Non-pigmented ciliary epithelial cell (primary cell): ENCODE measurements at places on chromosomes 2 and 18.

DNA sequence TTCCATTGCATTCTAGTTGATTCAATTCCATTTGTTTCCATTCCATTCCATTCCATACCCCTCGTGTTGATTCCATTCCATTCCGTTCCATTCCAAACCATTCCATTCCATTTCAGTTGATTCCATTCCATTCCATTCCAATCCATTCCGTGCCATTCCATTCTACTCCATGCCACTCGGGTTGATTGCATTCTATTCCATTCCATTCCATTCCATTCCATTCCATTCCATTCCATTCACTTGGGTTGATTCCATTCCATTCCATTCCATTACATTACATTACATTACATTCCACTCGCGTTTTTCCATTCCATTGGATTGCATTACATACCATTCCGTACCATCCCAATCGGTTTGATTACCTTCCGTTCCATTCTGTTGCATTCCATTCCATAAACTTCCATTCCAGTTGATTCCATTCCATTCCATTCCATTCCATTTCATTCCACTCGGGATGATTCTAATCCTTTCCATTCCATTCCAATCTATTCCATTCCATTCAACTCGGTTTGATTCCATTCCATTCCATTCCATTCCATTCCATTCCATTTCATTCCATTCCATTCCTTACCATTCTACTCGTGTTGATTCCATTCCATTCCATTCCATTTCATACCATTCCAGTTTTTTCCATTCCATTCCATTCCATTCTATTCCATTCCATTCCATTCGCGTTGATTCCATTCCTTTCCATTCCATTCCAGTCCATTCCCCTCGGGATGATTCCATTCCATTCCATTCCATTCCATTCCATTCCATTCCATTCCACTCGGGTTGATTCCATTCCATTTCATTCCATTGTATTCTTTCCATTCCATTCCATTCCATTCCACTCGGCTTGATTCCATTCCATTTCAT is 1140.4 kb downstream of the RPIA start:
- no peak for DNase-seq

DNA sequence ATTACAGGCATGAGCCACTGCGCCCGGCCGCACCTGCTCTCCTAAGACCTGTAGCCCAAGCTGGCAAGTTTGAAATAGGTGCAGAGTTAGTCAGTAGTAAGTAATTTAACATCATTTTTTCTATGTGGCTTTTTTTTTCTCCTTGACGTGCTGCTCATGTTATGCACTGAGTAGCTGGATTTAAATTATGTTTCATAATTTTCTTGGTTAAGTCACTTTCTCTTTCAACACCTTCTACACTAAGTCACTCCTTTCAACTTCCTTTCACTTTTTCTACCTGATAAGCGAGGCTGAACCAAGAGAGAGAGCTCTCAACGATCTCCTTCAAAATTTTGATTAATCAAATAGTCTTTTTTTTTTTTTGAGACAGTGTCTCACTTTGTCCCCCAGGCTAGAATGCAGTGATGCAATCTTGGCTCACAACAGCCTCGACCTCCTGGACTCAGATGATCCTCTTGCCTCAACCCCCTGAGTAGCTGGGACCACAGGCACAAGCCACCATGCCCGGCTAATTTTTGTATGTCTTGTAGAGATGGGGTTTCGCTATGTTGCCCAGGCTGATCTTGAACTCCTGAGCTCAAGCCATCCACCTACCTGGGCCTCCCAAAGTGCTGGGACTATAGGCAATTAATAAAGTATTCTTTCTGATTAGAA is 13.1 kb downstream of the CASP8 start:
- no peak for DNase-seq

DNA sequence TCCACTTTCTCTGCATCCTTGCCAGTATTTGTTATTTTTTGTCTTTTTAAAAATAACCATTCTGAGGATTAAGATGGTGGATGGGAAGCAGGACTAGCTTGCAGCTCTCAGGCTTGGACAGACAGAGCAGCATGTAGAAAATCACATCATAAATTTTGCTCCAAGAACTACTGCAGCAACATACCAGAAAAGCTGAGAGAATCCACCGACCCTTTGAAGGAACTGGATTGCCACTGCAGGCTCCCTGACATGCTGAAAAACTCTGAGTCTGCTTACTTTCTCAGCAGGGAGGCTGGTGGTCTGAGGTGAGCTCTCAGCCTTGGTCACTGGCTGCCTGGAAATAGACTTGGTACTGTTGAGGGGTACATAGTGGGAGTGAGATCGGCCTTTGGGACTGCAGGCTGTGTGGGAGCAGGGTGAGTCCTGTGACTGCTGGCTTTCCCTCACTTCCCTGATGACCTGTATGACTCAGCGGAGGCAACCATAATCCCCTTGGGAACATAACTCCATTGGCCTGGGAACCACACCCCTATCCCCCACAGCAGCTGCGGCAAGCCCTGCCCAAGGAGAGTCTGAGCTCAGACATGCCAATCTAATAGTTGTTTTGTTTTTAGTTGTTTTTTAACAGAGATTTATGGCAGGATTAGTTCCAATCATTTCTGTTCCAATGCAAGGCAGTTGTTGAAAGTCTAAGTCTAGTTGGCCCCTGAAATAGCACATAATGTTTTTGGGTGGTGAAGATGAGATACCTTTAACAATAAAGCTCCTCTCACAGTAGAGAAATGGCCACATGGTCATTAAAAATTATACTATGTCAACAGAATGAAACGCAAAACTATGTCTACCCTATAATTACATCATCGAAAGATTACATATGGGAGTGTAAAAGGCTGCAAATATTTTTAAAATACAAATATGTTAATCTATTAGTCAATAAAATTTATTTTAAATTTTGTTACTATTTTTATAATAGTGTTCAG is 414.2 kb upstream of the CHAC2 start:
- peak; percentile 19 for DNase-seq

DNA sequence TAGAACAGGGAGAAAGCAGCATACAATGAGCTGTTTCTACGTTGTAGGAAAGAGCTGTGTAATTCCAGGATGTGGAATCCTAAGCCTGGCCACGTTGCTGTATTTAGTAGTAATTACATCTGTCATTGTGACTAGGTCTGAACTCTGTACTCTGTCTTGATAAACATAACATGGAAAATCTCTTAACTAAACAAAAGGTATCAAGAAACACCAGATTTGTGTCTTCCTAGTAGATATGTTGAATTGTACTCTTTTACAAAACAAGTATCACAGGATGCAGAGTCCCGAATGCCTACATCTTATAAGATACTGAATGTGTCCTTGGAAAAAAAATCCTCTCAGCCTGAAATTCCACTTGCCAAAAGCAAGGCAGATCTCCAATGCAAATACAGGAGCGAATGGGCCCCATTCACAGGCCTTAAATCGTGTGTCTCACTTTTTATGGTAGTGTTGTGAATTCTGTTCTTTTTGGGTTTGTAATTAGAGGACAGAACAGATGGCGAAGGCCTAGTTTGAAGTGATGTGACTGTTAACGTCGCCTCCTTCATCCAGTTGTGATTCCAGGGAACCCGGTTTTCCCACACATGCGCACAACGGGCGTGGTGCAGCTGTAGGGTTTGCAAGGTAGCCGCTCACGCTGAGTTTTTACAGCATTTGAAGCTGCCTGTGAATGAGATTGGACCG is 246.5 kb downstream of the GBX2 start:
- DNase-seq = no peak

DNA sequence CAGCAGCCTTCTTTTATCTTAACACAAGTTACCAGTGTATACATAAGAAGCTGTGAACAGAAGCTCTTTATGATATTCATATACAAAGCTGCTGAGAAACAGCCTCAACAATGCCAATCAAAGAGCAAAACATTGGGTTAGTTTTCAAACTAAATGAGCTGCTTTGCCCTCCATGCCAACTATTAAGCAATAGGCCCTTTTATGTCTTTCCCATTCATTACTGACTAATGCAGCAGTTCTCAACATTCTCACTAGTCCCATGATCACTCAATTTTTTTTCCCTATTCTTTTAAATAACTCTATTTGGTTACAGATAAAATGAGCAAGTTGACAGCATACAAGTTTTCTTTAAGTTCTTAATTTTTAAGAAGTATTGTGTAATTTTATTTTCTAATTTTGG is 57.9 kb upstream of the FRZB start:
- DNase-seq = no peak

DNA sequence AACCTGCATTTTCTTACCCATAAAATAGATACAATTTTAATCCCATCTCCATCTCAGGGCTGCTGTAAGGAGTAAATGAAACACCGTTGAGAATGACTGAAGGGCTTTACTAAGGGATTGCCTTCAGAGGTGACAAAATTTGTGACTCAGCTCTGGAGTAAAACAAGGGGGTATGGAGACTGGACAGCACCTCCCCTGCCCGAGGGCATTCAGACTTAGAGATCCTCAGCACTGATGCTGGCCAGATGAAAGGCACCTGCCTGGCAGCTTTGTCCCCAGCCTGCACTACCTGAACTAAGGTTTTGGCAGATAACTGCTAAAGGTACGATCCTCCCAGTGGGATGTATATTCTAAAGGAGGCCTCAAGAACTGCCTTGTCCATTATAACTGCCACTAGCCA is 105.9 kb upstream of the STPG4 start:
- no peak for DNase-seq

GRCh38 chr2:66563473-66563872 is 128.5 kb downstream of the MEIS1 start:
- no peak for DNase-seq

DNA sequence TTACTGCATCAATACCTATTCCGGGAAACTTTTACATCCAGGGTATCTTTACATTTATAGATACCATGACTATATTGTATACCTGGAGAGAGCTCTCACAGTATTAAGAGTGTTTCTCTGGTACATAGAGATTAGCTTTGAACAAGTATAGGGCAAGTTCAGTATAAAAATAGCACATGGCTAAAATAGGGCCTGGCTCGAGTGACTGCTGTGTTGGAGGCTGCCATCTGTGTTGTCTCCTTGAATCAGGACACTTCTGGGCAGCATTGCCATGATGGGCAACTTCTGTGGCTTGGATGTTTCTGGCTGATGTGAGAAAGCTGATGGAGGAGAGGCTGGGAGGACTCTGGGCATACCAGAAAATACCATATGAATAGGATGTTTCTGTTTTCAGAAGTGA is 18.7 kb downstream of the ARHGAP28 start:
- DNase-seq = no peak
